Activated gamma-delta T cell treated with anti-CD3 and anti-CD28 coated beads, Interleukin-2, amount 50 U/mL, for 16 hours (primary cell): ENCODE measurements at places on chromosomes 11 and 22.

DNA sequence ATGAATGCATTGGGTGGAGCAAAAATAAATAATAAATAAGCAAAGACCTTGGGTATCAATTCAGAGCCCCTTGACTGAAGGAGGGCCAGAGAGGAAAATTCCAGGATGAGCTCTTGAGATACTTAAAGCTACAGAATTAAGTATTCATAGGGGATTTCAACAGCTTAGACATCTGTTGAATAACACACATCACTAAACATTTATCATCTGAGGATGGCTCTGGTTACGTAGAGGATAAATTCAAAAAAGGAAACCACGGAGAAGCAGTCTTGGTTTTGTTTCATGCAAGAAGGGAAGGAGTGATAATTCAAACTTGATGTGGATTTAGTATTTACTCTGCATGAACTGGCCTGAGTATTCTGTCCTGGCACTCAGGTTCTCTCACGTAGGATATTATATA, 29.8 kb downstream of the ARHGAP42 start:
- DNase-seq = no peak

- no peak for DNase-seq
Measured at GRCh38 chr11:60211206-60211605, 28.3 kb upstream of the MS4A6A start.

- no peak for DNase-seq
Measured at GRCh38 chr22:33792832-33793231, 127.4 kb downstream of the LARGE1 start.

DNA sequence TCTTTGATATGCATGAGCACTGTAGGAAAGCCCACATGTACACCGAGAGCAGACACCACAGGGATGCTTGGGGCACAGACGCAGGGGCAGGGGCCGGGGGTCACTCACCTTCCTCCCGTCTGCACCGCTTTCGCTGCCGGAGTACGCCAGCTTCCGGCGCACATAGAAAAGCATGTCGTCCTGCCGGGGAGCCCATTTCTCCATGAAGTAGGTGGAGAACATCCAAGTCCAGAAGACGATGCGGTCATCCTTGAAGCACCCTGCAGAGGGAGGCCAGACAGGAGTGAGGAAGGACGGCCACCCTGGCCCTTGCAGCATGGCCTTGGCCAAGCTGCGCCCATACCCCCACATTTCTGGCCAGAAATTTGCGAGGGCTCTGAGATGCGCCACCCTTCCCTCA, 28.8 kb downstream of the KIAA0930 start:
- DNase-seq = no peak

DNA sequence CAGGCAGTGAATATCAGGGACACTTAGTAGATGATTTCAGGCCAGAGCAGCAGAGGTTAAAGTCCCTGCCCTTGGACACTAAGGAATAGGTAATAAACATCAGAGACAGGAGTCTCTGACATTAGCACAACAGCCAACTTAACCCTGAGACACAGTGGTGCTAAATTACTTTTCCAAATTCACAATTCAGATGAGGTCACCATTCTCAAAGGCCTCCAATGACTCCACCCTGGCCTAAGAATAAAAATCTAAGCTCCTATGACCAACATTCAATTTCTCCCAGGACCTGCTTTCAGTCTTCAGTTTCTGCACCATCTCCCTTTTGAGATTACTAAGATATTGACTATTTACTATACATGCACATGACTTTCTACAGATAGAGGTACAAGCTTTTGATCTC, 42.0 kb downstream of the BLID start:
- no peak for DNase-seq

DNA sequence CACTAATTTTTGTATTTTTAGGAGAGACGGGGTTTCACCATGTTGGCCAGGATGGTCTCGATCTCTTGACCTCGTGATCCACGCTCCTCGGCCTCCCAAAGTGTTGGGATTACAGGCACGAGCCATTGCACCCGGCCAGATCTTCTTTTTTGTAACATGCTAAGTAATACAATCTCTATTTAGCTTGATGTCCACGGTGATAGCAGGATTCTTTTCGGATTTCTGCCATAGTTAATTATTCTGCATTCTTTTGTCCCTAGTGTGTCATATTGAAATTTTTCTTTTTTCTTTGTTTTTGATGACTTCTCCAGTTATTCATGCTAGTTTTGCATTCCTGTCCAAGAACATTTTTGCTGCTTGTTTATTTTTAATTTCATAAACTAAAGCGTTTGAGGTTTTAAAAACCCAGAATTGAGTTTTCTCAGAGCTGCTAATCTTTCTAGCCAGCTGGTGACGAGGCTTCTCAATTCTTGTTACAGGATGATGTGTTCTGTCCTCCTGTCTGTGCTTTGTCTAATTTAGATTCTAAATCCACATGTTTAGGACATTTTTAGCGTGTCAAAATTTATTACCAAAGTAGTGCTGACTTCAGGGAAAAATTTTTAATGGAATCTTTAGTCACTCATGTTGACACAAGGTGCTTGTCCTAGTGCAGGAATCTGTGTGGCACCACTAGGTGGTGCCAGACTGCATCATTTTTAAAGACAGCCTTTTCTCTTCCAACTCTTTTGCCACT, 21.8 kb downstream of the NF2 start:
- DNase-seq = peak; percentile 7

- DNase-seq = no peak
Measured at GRCh38 chr11:110374921-110375320, 54.8 kb upstream of the FDX1 start.

- DNase-seq = no peak
Measured at GRCh38 chr11:87300640-87301380, 263.1 kb downstream of the TMEM135 start.

GRCh38 chr11:12245091-12245490, 132.3 kb upstream of the PARVA start:
- no peak for DNase-seq

DNA sequence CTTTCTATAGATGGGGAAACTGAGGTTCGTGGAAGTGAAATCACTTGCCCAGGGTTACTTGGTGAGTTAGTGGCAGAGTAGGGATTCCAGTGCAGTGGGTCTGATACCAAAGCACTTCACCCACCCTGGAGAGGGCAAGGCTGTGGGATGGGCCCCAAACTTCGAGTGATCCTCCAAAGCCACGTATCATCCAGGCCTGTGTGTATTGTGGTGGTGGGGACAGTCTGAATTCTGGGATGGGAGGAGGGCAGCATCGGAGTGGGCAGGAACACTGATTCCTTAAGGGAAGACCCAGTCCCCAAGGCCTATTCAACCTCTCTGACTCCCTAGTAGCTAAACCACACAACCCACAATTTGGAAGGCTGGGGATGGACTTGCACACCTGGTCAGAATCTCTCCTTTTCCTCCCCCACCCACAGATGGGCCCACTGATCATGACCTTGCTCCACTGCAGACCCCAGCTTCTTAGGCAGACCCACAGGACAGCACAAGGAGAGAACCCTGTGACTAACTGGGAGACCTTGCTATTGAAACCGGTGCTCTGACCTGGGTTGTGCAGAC, 11.5 kb downstream of the TMPRSS13 start:
- DNase-seq = no peak

DNA sequence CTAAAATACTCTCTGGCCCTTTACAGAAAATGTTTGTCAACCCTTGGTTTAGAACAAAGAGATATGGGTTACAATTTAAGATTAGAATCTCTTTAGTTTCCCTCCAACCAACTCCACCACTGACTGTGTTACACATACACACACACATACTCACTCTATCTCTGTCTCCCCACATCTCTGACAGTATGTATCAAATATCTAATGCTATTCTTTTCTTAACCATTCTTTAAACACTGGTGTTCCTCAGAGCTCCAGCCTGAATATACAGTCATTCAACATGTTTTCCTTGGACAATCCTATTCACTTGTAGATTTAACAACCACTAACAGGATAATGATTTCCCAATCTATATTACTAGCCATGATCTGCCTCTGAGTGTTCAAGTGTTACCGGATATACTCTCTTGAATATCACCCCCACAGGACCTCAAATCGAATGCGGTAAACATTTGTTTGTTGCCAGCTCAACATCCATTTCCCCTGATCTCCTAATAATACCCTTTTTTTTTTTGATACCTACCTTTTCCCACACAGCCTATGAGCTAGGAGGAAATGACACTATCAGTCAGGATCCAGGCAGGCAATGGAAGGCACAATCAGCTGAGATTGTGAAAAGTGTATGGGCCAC, 6.1 kb downstream of the MPZL3 start:
- no peak for DNase-seq

DNA sequence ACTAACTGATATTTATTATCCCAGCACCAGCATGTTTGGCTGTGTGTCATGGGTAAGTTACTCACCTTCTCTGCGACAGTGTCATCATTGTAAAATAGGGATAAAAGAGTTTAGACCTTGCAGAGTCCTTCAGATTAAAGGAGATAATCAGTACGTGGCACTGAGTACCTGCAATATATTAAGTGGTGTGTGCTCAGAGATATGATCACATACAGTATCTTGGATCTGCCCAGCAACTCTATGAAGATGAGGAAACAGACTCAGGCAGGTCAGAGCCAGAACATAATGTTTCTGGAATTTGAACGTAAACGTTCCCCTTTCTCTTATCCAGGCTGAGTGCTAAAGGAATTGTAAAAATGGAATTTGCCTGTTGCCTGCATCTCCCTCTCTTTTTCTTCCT, 46.9 kb upstream of the ELF5 start:
- DNase-seq = no peak

GRCh38 chr11:36345535-36346141, 49.5 kb downstream of the PRR5L start:
- DNase-seq = no peak

- DNase-seq = no peak
Measured at GRCh38 chr11:60447846-60448245, 7.8 kb upstream of the MS4A1 start.

- no peak for DNase-seq
Measured at GRCh38 chr11:74134661-74135060, 36.1 kb downstream of the C2CD3 start.

DNA sequence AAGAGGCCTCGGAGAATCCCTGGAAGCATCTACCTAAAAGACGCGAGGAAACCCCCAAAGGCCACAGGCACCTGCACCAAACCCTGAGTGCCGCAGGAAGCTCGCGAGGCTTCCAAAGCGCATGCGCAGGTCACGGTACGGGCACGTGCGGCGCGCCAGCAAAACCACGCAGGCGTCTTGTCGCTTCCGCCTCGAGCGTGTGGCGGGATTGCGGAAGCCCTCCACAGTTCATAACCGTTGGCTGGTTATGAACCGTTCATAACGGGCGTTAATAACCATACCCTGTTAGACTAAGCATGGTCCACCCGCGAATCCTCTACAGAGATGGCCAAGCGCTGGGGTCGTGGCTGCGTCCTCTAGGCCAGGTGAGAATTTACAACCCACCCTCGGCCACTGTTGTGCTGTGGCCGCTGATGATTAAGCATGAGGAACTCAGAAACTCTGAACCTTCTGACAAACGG, 46.4 kb downstream of the MORC2 start:
- DNase-seq = peak; percentile 71

DNA sequence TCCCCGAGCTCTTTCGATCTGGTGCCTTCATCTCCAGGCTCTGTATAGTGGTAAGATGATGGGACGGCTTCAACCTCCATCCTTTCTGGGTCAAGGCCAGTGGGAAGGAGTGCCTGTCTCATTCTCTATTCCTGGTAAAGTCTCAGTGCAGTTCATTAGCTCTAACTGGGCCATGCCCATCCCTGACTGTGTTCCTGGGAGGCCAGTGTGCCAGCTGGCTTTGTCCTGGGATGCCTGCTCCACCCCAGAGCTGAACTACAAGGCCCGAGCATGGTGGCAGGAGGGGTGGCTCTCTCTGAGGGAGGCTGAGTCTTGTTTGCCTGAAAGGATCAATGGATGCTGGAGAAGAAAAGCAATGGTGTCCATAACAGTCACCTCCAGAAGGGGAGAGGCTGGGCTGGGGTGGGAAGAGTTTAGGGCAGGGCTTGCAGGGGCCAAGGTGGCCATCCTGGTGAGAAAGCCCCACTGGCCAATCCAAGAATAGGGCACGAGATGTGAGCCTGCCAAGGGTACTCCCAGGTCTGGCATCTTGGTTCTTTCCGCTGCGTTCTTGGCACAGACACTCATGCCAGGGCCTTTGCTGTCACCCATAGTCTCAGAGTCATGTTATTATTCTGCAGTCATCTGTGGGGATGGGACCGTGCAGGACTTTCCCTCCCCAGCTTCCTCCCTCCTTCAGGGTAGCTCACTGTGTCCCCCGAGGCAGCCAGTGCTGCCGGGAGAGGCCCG, 60.1 kb downstream of the PARVB start:
- no peak for DNase-seq

DNA sequence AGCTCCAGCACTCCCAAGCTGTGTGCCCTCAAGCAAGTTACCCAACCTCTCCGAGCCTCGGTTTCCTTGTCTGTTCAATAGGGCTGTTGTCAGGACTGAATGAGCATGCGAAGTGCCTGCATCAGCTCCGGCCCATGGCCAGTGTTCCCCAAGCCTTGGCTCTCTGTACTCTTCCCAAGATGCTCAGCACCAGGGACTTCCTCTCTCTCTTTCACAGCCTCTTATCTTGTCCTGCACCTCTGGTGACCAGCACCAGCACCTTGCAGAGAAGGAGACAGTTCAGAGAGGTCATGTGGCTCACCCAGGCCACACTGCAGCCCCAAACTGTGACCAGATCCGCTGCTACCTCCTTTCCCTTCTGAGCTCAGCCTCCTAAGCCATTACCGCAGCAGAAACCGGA, 120.3 kb upstream of the ANO1 start:
- no peak for DNase-seq

DNA sequence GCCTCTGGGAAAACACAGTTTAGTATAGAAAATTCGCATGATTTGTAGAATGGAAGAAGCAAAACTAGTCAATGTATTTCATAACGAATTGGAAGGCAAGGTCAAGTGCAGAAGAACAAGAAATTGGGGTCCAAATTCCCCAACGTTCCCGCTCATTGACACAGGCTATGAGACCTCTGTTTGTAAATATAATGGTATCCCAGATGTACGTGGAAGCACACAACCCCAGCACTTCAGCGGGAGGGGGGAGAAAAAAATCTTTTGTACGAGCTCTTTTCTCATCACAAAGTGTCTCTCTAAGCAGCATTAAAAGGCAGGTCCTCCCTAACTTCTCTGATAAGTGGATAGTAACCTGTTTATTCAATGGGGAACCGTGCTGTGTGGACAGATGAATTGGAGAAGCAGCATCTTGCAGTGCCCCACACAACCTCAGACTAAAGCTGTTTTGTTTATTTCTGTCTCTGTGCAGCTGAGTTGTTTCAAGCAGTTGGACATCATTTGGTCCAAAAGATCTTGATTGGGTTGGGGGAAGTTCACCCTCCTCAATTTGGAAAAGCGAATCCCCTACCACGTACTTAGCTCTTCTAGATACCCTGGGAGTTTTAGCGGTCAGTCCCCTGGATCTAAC, 1.1 kb upstream of the GAB2 start:
- no peak for DNase-seq

- DNase-seq = no peak
Measured at GRCh38 chr22:20022231-20022977, 1.5 kb downstream of the TANGO2 start.
